ENCODE measurements at places on chromosomes 1 and 21. TPM values are rescaled to one million over a fixed set of nuclear protein-coding genes. Genes with fewer than 3 reads are reported as not detected.

The RGS7 gene
- total RNA-seq: not detected

- no peak for DNase-seq
These were observed 578.3 kb upstream of the NR5A2 start for GRCh38 chr1:199449221-199449620.

- no peak for DNase-seq
These were observed 2.0 kb downstream of the SRSF4 start for GRCh38 chr1:29179641-29180184.

The PTGFR gene
- 1.6 TPM for total RNA-seq

The UCHL5 gene
- 44.1 TPM for total RNA-seq

- DNase-seq: no peak
These were observed 1.2 kb upstream of the PTTG1IP start for GRCh38 chr21:44874497-44875315.

GRCh38 chr1:117843791-117844190, 85.6 kb downstream of the GDAP2 start:
- no peak for DNase-seq

DNA sequence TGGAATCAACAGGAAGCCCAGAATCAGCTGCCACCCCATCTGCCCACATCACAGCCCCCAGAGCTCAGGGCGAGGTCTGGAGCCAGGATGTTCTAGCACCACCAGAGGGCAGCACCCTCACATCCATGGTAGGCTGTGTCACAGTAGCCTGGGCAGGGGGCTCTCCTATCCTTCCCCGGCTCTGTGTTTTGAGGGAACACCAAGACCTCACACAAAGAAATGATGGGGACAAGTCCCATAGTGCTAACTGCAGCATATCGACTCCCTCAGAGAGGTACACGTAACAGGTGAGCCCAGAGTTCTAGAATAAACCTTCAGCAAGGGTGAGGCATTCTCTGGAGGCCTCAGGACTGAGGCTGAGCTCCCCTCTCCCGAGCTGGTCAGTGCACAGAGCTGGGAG, 2.3 kb upstream of the KCNC4 start:
- DNase-seq: no peak

GRCh38 chr1:218292515-218292914, 7.4 kb downstream of the RRP15 start:
- DNase-seq: no peak

All from esophagus squamous epithelium (tissue), 5 donors.